HL-60 (cell line): ENCODE measurements at places on chromosomes 4 and X.

- no peak for DNase-seq
Observed at GRCh38 chr4:6229671-6230501, 29.5 kb upstream of the JAKMIP1 start.

DNA sequence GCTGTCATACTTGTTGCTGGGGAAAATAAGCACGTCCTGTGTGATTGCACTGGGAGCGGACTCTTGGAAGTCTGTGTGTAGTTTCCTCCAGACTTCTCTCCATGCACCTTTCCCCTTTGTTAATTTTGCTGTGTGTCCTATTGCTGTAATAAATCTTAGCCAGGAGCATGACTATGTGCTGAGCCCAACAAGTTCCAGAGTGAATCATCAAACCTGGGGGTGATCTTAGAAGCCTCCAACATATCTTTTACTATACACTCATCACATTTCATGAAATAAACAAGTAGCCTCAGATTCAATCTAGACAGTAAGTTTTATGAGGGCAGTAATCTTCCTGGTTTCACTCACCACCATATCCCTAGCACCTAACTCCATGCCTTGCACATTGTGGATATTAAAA is 43.3 kb upstream of the FGF13 start:
- no peak for DNase-seq

DNA sequence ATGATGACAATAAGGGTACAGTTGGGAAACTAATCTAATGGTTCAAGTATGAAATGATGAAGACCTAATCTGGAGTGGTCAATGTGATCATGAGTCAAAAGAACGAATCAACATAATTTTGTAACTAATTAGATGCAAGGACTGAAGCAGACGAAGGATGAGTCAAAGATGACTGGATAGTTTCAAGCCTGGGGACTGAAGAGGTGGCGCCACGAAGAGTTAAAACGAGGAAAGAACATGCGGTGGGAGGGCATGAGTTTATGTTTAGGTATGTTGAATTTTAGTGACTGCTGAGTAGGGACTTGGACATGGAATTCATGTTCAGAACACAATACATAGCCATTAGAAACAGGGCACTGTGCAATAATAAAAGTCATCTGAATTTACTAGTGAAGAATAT is 221.5 kb upstream of the FAM241A start:
- DNase-seq, result no peak

GRCh38 chrX:44474410-44474809 is 68.2 kb downstream of the FUNDC1 start:
- no peak for DNase-seq

- DNase-seq, result no peak
Observed at GRCh38 chr4:17721496-17722355, 59.7 kb downstream of the FAM184B start.

- no peak for DNase-seq
Observed at GRCh38 chr4:109043286-109043685, 259.2 kb downstream of the COL25A1 start.

DNA sequence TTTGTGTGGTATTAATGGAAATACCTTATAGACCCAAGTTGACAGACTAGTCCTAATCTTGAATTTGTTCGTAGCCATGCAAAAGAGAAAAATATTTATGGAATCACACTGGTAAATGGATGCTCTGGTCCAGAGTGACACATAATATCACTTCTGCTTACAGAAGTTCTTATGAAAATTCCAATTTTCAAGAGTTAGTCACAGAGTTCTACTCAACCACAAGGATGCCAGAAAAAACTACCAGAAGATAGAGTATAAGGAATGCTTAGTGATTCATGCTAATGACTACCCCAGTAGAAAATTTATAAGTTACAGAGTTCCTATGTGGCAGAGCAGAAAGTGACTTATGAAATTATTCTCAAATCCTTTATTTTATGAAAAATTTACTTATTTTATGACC is 1384.8 kb downstream of the FAM133A start:
- DNase-seq, result no peak

GRCh38 chr4:133316909-133317308 is 167.8 kb downstream of the PCDH10 start:
- DNase-seq, result no peak

DNA sequence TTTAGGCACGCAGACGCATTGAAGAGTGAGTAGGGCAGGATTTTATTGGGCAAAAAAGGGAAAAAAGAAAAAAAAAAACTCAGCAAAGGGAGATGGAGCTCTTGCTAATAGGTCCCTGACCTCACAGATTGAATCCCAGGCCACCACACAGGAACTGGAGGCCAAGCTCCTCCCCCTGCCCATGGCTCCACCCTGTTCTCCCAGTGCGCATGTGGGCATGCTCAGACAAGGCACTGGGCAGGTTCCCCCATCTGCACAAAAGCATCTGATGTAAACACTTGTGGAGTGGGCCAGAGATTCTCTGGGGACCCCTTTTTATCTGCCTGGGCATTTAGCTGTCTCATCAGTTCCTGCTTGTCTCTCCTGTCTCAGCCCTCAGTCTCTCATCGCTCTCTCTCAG is 9.5 kb downstream of the FRMD7 start:
- DNase-seq, result no peak

DNA sequence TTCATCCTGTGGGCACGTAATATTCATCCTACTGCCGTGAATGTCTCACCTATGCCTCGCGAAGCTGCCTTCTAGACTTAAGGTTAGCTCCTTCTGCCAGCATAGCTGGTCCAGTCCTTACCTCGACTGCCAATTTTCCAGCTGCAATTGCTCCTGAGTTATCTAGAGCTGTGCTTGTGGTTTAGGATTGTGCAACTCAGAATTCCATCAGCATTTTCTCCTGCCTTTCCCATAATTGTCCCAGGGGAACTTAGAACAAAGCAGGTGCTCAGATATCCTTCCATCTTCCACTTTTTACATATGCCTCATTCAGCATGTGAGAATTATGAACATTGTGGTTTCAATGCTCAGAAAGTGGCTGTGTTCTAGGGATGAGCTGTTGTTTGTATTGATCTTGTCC is 131.4 kb upstream of the ADGRL3 start:
- no peak for DNase-seq

DNA sequence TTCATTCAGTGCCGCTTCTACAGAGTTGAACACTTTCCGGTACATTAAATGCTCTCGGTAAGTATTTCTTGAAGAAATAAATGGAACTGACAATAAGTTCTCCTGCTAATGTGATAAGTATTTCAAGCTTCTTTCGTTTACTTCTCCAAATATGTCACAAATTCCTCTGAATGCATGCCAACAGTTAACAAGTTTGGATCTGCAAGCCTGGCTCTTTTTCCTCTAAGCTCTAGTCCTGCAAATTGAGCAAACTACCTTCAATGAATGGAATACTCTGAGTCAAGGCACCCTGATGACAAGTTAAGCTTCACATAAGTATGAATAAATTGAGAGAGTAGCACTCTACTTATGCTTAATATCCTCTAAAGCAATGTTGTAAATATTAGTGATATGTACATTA is 403.6 kb downstream of the PDGFC start:
- no peak for DNase-seq

GRCh38 chr4:84994280-84994679 is 27.8 kb upstream of the WDFY3 start:
- no peak for DNase-seq

DNA sequence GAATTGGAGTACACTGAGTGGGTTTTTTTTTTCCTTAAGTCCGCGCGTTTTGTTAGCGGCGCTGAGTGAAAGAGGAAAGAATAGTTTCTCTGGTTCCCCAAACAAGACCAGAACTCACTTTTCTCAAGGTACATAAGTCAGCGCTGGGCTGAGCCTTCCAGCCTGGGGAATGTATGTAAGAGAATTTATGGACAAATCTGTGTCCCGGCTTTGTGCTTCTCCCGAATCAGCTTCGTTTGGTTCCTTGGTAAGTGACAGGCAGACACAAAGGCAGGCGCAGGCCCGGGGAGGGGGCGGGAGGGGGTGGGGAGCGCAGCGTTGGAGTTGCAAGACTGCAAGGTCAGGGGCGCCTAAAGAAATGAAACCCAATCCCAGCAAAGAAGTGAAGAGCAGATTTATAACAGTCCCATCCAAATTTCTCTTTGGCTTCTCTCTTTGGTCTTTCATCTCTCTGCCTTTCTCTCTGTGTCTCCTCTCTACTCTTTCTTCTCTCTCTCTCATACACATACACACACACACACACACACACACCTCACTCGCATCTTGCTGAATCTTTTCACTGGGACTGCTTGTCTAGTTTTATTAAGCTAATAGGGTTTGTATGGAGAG is 981 bp downstream of the TET2 start:
- no peak for DNase-seq

- DNase-seq, result no peak
Observed at GRCh38 chrX:24285082-24285481, 28.8 kb downstream of the SUPT20HL2 start.

DNA sequence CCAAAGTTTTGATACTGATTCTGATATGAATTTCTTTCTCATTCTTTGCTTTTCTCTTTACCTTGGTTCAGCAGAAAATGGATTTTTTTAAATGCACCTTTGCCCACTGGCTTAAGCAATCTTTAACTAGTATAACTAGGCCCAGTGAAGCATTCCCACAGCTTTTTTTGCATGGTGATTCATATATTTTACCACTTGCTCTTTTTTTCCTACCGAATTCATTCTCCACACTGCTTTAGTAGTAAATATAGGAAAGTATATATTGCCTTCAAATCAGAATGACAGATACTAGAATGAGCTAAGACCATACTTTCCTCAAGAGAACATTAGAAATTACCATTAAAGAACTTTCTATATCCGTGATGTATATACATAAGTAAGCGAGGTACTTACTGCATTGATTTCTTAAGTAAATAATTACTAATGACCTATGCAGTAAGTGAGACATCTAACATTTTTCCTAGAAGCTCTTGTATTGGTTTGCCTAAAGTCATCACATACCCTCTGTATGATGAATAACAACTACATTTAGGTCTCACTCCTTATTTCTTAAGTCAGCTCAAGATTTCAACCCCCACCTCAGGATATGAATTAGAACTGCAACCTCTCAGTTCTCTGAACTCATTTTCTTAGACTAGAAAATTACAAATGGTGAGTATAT is 44.2 kb downstream of the SLC4A4 start:
- no peak for DNase-seq

DNA sequence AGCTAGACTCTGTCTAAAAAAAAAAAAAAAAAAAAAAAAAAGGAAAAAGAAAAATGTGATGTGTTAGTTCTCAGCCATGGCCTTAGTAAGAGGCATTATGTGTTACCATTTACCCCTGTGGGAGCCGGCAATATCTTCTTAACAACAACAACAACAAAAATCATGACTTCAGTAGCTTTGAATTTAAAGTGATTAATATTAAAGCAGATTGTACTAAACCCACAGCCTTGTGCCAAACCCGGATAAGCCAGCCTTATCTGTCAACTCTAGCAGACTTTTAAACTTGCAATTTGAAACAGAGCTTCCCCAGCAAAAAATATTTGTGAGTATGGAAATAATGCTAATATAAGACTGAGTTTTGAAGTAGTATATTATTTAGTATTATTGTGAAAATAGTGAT is 462.1 kb upstream of the GNPDA2 start:
- no peak for DNase-seq

DNA sequence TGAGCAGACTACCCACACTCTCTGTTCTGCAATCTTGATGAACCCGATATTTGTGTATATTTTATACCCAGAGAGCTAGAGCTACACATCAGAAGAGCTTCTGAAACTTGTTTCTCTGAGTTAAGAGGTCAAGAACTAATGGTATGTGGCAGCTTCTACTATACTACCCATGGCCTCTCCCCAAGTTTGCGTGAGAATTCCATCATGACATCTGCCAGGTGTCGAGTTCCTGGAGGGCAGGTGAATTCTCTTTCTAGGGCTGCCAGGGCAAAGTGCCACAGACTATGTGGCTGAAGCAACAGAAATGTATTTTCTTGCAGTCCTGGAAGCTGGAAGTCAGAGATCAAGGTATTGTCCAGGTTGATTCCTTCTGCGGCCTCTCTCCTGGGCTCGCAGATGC is 4.4 kb downstream of the SORCS2 start:
- DNase-seq, result no peak

GRCh38 chr4:83114576-83114975 is at the start of gene PLAC8:
PLAC8 (minus strand) TSS chr4:83114729; CDS start chr4:83107921, 6,808 bp downstream.
- no peak for DNase-seq

GRCh38 chr4:52780617-52781354 is 29.6 kb upstream of the ERVMER34-1 start:
- DNase-seq, result no peak

DNA sequence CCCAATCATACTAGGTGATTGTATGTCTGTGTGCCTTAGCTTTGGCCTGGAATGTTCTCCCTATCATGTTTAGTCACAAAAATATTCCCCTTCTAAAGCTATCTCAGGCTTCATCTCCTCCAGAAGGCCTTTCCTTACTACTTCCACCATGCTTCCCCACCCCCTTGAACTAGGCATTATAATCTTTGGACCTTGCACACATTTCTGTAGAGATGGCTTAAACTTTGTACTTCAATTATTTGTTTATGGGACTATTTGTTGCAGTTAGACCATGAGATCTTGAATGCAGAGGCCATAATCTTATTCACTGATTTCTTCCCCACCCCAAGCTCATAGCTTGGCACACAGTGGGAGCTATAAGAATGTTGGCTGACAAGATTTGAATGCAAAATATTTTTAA is 262.0 kb upstream of the EDA2R start:
- DNase-seq, result no peak

DNA sequence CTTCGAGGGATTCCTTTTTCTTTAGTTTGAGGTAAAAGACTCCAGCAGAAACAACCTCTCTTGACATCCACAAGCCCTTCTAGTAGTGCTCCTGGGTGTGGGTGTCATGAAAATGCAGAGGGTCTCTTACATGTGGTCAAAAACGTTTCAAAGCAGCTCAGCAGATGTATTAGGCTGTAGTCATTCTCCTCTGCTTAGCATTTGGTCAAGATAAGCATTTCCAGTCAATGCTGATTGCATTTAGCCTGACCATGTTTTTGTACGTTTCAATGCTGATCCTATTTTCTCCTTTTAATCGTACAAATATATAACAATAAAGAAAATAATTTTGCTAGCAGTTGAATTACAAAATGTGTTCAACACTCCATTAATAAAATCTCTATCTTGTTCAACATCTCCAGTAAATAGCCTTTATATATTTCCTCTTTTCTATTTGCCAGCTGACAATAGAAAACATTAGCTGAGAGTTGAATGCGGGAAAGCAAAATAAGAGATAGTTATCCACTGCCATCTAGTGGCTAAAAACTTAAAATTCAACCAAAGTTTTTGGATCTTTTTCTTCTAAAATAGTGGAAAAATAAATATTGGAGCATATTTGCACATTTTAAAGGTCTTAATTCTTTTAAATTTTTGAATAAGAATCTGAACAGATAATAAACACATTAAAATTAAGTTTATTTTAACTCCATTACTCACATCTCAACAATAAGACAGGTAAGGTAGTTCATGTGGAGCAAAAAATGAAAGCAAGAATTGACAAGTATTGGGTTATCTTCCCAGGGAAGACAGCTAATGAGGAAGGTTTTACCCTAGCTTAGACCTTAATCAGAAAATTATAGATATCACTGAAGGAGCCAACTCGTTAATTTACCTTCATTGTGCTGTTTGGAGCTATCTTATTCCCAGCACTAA is 15.2 kb upstream of the PACRGL start:
- no peak for DNase-seq

GRCh38 chrX:137916090-137916746 is 350.3 kb downstream of the ZIC3 start:
- DNase-seq, result no peak

- DNase-seq, result no peak
Observed at GRCh38 chr4:142493255-142494110, 352.6 kb downstream of the INPP4B start.

- no peak for DNase-seq
Observed at GRCh38 chr4:5629542-5629941, 78.8 kb downstream of the EVC2 start.
